ENCODE measurements at places on chromosomes 6 and 20.

- no peak for DNase-seq
Observed at GRCh38 chr6:3297006-3297405, 38.3 kb downstream of the PSMG4 start.

GRCh38 chr6:90375681-90376439, 79.2 kb upstream of the BACH2 start:
- no peak for DNase-seq

GRCh38 chr6:7899101-7899888, 11.3 kb downstream of the TXNDC5 start:
- no peak for DNase-seq

DNA sequence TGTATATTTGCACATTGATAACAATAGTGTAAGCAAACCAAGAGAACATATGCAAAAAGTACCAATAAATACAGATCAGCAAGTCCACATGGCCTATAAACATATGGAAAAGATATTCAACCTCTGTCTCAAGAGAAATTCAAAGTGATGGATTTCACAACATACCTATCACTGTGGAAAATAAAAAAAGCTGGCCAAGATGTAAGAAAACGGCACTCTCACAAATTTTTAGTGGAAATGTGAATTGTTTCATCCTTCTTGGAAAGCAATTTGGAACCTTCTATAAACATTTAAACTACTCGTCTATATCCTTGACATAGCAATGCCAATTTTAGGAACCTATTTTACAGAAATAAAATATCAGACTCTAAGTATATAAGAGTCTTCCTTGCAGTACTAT, 559.8 kb downstream of the QKI start:
- DNase-seq: no peak

- DNase-seq: no peak
Observed at GRCh38 chr6:147641511-147641910, 133.0 kb downstream of the SAMD5 start.

DNA sequence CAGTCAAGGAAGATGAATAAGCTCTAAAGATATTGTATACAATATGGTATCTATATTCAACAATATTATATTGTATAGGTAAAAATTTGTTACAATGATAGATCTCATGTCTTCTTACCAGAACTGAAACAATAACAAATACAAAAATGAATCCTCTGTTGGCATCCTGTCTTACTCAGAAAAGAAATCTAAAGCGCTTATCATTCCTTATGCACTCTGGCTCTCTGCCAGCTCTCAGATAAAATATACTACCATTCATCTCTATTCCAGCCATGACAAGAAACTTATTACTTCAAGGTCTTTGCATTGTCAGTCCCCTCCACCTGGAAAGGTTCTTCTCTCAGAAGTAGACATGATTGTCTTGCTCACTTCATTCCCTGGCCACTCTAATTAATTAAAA, 138.6 kb downstream of the THEMIS start:
- DNase-seq: no peak

- DNase-seq: no peak
Observed at GRCh38 chr20:59661621-59662020, 57.3 kb downstream of the PHACTR3 start.

DNA sequence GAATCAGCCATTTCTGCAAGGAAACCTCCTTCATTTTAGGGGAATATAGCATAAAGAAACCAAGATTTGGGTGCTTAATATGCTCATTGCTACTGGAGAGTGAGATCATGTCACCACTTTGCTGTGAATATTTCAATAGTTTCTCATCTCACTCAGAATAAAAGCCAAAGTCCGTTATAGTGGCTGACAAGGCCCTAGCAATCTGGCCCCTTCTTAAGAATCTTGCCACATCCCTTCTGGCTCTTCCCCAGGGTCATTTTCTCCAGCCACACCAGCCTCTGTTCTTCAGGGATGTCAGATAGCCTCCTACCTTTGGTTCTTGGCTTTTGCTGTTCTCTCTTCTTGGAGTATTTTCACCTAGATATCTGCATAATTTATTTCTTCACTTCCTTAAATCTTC, 24.8 kb upstream of the MLIP start:
- no peak for DNase-seq

DNA sequence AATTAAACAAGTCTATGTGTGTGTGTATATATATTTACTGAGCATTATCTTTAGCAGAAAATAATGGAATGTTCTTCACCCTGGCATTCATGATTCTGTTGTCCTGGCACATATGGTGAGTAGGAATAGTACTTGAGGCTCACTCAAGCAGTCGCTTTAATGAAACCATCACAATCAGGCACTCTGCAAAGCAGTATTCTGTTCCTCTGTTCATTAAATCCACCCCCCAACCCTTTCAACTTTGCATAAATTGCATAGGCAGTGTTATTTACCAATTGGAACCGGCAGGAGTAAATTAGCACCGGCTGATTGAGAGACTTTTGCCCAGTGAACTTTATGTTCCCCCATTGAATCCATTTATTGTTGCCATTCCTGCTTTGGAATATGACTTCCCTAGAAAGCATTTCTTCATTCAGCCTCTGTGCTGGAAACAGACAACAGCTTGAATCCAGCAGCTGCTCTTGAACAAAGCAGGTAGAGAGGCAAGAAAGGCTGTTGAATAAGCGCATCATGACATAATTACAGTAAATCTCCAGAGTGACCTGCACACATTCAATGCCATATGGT, 268.0 kb upstream of the RNF217 start:
- DNase-seq: no peak

- no peak for DNase-seq
Observed at GRCh38 chr6:18022398-18023231, 35.2 kb upstream of the KIF13A start.

GRCh38 chr20:41170386-41171105, 33.2 kb downstream of the PLCG1 start:
- DNase-seq: no peak

GRCh38 chr20:10653599-10654249, 20.1 kb downstream of the JAG1 start:
- no peak for DNase-seq

GRCh38 chr6:105488516-105489215, 85.8 kb upstream of the PREP start:
- no peak for DNase-seq

DNA sequence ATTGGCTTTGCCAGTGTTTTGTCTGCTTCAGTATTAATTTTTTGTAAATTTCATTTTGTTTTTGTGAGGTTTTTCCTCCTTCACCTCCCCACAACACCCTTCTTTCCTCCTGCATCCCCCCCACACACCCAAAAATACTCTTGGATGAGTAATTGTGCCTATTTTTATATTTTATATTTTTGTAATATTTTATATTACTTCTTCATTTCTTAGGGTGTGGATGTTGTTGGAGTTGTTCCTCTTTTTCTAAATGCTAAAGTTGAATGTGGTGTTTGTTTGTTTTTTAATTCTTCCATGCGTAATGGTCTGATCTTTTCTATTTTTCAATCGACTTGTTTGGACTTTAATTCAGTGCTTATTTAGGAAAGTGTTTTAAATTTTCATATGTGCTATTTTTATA, 420.5 kb upstream of the SOX4 start:
- no peak for DNase-seq

DNA sequence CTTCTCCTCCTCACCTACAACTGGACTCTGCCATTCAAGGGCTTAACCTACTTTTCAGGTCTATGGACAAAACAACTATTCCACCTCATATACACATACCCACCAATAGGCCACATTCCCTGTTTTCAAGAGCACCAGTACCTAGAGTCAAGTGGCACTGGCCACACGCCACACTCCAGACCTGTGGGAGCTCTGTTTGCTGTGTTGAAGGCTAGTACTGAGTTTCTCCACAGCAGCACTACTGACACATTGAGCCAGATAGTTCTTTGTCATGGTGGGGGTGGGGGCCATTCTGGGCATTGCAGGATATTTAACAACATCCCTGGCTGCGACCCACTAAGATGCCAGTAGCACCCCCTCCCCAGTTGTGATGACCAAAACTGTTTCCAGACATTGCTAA, 84.1 kb downstream of the RALGAPA2 start:
- DNase-seq: no peak

DNA sequence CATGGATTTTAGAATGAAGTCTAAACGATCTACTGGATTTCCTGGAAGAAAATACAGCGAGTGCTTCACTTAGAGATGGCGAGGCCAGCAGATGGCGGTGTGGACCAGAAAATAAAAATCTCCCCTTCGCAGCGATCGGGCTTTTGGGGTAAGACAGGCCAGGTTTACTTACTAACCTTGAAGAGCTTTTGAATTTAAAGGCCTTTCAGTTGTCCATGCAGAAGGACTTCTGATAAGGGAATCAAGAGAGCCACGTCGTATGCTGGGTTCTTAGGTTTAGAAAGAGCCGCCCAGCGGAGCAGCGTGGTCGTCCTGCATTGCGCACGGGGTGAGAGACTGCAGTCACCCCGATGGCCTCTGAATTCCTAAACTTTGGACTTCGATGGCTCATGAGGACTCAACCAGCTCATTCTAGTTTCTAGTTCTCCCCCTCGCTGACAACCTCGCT, 125.2 kb upstream of the RALGAPA2 start:
- DNase-seq: peak; percentile 28

GRCh38 chr6:53647462-53648094, 18.0 kb downstream of the KLHL31 start:
- DNase-seq: peak; percentile 22

- no peak for DNase-seq
Observed at GRCh38 chr6:169983651-169984050, 232.2 kb downstream of the ERMARD start.

- DNase-seq: no peak
Observed at GRCh38 chr20:17498641-17499040, 32.5 kb downstream of the BFSP1 start.

GRCh38 chr20:22684763-22685443, 100.5 kb upstream of the FOXA2 start:
- DNase-seq: no peak

- DNase-seq: no peak
Observed at GRCh38 chr20:39893003-39893685, 795.9 kb downstream of the MAFB start.

DNA sequence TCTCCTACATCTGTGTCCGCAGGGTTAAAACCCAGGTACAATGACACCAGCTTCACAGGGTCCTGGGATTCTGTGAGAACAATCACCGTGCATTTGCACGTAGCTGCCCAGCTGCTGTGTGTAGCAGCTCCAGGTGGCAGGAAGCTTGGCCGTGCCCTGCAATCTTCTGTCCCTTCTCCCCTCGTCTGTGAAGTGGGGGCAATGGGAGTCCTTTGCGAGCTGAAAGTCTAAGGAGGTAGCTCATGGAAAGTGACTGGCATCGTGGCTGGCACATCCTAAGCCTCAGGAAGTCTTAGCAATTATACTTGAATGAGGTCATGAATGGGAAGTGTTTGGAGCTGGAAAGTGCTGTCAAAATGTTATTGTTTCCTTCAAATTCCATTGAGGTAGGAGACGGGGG, 137.1 kb downstream of the SMOC2 start:
- no peak for DNase-seq

DNA sequence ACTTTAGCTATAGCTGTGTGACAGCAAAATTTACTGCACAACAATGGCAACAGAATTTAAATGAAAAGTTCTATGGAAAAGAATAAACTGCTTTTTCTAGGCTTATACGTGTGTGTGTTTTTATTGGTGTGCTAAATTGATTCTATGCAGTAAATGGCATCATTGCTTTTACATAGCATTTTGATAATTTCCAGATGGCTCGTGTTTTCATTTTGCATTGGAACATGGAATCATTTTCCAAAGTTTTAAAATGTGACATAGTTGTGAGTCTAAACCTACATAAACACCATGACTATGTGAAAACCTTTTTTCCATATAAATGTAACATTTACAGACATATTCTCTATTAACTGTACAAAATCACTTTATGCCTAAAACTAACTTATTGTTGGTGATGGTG, 127.8 kb downstream of the SIM1 start:
- DNase-seq: no peak

DNA sequence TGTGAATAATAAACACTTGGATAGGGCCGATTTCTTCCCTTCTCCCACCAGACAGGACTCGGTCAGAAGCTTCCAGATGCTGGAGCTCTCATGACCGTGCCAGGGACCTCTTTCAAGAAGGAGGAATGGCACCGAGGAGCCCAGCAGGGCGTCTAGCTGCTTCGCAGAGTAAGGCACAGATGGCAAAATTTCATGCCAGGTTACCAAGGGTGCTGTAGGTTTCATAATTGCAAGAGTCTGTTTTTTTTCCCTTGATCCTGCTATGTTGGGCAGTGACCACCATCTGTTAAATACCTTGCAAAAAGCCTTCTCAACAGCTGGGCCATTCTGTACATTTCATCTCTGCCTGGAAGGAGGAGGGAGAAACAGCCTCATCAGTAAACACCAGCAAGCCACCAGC, 111.8 kb downstream of the EDN3 start:
- DNase-seq: no peak

- no peak for DNase-seq
Observed at GRCh38 chr6:43077981-43078511, 1.9 kb downstream of the PTK7 start.

DNA sequence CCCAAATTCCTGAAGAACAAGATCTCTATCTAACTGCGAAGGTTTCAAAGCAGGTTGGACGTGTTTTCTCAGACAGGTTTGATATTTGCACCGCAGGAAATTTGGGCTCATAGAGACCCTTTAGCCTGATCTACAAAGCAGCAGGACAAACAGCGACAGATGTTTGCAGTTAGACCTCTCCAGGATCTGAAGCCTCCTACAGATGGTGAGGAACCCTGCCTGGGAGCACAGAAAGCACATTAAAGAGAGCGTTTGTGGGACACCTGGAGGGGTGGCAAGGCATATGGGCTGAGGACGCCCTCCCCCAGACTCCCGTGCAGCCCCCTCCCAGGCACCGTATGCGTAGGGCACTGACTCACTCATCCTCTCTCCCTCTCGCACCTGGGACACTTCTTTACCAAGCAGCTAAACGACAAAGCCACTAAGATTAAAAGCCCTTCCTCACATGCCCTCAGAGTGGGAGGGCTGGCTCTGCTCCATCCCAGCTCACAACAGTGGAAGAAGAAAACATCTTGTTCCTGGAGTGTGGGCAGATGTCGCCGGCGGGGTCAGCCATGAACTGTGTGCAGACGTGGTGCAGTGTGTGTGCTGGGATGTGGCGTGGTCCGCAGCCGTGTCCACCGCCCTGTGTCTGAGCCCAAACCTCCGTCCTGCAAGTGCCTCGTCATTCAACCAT, 249.7 kb upstream of the AFDN start:
- DNase-seq: no peak

GRCh38 chr20:33940666-33941065, 53.0 kb upstream of the RALY start:
- no peak for DNase-seq

GRCh38 chr6:47440719-47441118, 36.9 kb upstream of the CD2AP start:
- DNase-seq: no peak
